Lung (tissue), 17 donors: ENCODE measurements at places on chromosomes 7 and 10. TPM values are rescaled to one million over a fixed set of nuclear protein-coding genes. Genes with fewer than 3 reads are reported as not detected.

Gene MALRD1
- total RNA-seq, result 5.6 TPM

DNA sequence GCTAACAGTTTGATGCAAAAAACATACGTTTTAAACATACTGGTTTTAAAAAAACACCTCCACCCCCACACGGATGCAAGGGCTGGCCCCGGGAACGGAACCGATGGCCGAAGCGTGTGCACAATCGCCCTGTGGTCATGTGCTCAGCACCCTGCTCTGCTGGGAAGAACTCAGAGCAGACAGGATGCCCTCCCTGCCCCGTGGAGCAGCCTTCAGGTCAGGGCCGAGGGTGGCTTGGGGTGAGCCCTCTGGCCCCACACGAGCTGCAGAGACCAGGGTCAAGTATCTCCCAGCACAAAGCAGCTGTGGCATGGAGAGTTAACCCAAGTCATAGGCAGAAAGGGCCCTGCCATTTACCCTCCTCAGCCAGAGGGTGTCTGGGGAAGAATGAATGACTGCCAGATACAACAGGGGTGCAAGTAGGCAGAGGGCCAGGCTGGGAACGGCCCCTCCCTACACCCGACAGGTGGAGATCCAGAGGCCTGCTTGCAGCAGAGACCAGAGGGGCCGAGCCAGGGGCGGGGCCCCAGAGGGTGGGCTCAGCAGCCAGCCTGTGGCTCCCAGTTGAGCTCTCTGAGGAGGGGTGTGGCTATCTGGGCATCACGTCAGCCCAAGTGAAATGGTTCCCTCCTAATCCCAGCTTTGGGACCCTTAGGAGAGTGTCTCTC is 56.8 kb downstream of the ZRANB1 start:
- H3K27me3 ChIP-seq, result no peaks in the 10 kb centered on the region
- peaks cover 72% of the 10 kb centered on the region for H3K36me3 ChIP-seq
- no peak for DNase-seq
- H3K4me1 ChIP-seq, result peaks cover 34% of the 10 kb centered on the region
- H3K27ac ChIP-seq, result no peak overlapping the region

GRCh38 chr7:7476381-7476780 is 59.3 kb downstream of the COL28A1 start:
- no peaks in the 10 kb centered on the region for H3K27me3 ChIP-seq
- no peaks in the 10 kb centered on the region for H3K36me3 ChIP-seq

GRCh38 chr10:62727934-62728333 is 76.6 kb upstream of the ADO start:
- H3K27me3 ChIP-seq, result no peaks in the 10 kb centered on the region
- no peak for DNase-seq
- H3K27ac ChIP-seq, result no peak overlapping the region
- no peak overlapping the region for H3K4me3 ChIP-seq
- no peaks in the 10 kb centered on the region for H3K36me3 ChIP-seq

- H3K36me3 ChIP-seq, result no peaks in the 10 kb centered on the region
- no peak for DNase-seq
- H3K4me1 ChIP-seq, result peaks cover 16% of the 10 kb centered on the region
- no peak overlapping the region for H3K27ac ChIP-seq
- H3K4me3 ChIP-seq, result no peak overlapping the region
Measured at GRCh38 chr10:124075231-124075955, 18.0 kb downstream of the CHST15 start.

- H3K4me1 ChIP-seq, result peaks cover 28% of the 10 kb centered on the region
- H3K4me3 ChIP-seq, result no peak overlapping the region
- no peak for DNase-seq
- H3K27me3 ChIP-seq, result no peaks in the 10 kb centered on the region
- peaks cover 10% of the 10 kb centered on the region for H3K36me3 ChIP-seq
Measured at GRCh38 chr10:79116801-79117723, 48.3 kb downstream of the ZMIZ1 start.
